CD8-positive, alpha-beta memory T cell (primary cell): ENCODE measurements at places on chromosomes 5 and 9. TPM values are rescaled to one million over a fixed set of nuclear protein-coding genes. Genes with fewer than 3 reads are reported as not detected.

GRCh38 chr9:33225319-33226147 lies 14.4 kb upstream of the SPINK4 start:
- peak; percentile 58 for DNase-seq
- no peaks in the 10 kb centered on the region for H3K27me3 ChIP-seq
- H3K4me3 ChIP-seq = no peak overlapping the region
- no peaks in the 10 kb centered on the region for H3K4me1 ChIP-seq
- no peak overlapping the region for H3K27ac ChIP-seq
- no peaks in the 10 kb centered on the region for H3K36me3 ChIP-seq

- DNase-seq = no peak
- no peak overlapping the region for H3K27ac ChIP-seq
- H3K4me3 ChIP-seq = no peak overlapping the region
- H3K36me3 ChIP-seq = no peaks in the 10 kb centered on the region
Observed at GRCh38 chr5:43215073-43215631, 23.1 kb downstream of the NIM1K start.

DNA sequence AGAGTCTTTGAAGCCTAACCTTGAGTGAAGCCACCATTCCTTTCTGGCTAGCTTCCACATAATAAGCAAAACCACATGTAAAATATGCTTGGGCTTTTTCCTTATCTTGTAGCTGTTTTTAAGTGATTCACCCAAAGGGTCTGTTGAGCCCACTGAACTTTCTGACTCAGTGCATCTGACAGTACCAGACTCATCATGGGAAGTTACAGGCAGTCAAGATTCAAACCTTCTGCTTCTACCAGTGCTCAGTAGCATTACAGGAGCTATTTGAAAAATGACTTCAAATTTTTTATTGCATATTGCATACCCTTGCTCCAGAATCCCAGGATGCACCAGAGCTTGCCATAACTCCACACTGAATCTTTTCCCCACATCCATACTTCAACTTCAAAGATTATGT lies 87.5 kb upstream of the PTPRD start:
- no peaks in the 10 kb centered on the region for H3K4me1 ChIP-seq
- H3K27me3 ChIP-seq = no peaks in the 10 kb centered on the region
- no peaks in the 10 kb centered on the region for H3K36me3 ChIP-seq
- no peak for DNase-seq

GRCh38 chr9:112013266-112013665 lies 116.7 kb downstream of the UGCG start:
- DNase-seq = no peak
- H3K27ac ChIP-seq = no peak overlapping the region
- no peaks in the 10 kb centered on the region for H3K36me3 ChIP-seq
- no peak overlapping the region for H3K4me3 ChIP-seq

The NHP2 gene
- 311 TPM for total RNA-seq

GRCh38 chr9:33046061-33046460 lies 21.0 kb downstream of the DNAJA1 start:
- H3K27me3 ChIP-seq = no peaks in the 10 kb centered on the region
- no peak overlapping the region for H3K27ac ChIP-seq
- H3K36me3 ChIP-seq = peaks cover 5% of the 10 kb centered on the region
- DNase-seq = no peak
- no peak overlapping the region for H3K4me3 ChIP-seq
- H3K4me1 ChIP-seq = peaks cover 5% of the 10 kb centered on the region
